ENCODE measurements at places on chromosomes 4 and X.

GRCh38 chrX:11151799-11152559, 40.8 kb downstream of the HCCS start:
- no peak for DNase-seq

DNA sequence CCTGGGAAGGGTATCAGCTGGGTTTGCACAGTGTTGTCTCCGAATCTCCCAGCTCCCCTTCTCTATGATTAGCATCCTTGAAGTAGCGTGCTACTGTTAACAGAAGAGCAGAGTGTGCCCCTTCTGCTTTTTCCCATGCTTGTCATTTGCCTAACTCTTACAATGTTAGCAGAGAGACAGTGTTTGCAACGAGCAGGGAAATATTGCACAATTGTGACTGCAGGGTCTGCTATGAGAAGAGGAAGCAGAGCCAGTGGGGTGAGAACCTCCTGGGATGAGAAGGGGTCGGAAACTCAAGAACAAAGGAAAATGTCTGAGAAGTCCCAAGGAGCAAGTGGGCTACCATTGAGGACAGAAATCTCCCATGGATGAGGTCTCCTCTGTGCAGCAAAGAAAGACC, 7.8 kb upstream of the CHRNA9 start:
- no peak for DNase-seq

DNA sequence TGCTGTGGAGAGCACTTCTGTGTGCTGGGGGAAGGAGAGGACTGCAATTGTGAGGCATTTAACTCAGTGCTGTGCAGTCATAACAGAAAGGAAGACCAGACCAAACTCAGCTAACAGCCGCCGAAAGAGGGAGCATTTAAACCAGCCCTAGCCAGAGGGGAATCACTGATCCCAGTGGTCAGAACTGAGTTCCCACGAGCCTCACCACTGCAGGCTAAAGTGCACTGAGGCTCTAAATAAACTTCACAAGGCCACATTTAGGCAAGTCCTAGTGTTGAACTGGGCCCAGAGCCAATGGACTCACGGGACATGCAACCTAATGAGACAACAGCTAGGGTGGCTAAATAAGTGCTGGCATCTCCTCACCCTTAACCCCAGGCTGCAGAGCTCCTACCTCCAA, 20.4 kb downstream of the IQCM start:
- no peak for DNase-seq

DNA sequence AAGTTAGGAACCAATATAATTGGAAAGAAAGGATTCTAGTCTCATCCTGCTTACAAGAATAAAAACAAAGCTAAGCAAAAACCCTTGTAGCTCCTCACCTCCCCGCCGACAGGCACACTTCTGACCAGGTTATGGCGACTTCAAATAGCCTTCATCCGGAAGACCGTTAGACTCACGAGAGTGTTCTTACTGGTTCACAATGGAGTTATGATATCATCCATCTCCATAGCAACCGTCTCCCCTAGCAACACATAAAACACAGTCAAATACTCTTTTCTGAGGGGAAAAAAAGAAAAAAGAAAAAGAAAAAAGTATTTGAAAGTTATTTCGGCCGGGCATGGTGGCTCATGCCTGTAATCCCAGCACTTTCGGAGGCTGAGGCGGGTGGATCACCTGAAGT, at the start of gene IL13RA2:
IL13RA2 (minus strand) TSS at position 162 of the 400 bp plus-strand sequence. CDS start 347 bp downstream, outside the sequence.
- no peak for DNase-seq

DNA sequence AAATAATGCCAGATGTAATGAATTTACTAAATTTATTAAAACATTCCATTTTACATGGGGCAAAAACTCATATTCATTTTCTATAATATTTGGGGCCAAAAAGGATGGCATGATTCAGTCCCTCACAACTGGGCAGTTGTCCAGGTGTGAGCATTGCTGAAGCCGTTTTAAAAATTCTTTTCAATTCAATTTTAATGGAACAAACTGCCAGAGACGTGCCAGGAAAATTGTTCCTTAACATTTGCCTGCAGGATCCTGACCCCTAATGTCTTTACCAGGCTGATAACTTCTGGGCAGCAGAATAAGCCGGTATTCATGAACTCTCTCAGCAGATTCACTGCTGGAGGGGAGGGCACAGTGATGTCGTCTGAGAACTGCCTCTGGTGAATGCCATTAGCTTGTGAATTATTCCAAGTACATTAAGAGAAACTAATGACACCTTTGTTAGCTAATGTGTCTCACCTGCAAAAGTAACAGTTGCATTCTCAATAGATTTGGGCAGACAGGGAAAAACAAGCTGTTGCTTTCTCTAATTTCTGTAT, 1445.1 kb upstream of the TENM3 start:
- no peak for DNase-seq

DNA sequence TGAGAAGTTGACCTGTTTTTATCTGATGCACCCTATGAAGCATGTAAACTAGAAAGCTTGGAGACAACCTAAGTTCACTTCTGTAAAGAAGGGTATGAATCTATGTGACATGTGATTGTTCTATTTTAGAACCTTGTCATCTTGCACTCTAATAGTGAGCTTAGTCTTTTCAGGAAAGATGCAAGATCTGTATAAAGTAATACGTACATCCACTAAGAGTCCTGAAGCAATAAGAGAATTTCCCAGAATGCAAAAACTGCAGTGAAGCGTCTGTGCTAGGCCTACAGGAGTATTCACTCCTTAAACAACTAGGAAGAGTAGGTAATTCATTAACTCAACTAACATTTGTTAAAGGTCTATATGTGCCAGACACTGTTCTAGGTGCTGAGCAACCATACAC, 23.3 kb upstream of the NDP start:
- DNase-seq, result no peak

DNA sequence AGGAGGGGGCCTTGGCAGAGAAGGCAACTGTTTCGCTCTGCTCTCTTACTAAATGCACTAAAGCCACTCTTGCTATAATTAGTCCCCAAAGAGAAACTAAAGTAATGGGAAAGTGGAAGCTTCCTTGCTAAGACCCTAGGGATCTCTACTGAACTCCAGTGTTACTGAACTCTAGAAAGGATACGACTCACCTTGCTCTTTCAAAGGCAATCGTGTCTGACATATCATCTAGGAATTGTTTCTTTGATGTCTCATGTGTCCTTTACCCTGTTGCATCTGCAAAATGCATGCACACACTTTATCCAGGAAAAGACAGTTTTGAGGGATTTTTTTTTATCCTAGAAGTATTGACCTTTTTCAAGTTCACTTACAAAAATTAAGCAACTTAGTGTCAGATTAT, 148.1 kb upstream of the FAM9B start:
- DNase-seq, result no peak

DNA sequence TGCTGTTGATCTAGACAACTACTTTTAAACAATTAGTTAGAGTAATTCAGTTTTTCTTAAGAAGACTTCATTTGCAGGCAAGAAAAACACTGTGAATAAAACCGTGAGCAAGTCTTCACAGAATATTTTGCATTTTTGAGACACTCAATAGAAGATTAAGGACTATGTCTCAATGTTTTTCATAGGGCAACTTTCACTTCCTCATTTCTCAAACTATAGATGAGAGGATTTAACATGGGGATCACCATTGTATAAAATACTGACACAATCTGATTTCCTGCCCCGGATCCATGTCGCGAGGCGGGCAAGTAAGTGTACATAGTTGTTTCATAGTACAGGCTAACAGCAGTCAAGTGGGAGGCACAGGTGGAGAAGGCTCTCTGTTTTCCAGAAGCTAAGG, 108.8 kb upstream of the IGSF1 start:
- DNase-seq, result no peak

GRCh38 chrX:49838374-49838773, 9.3 kb downstream of the PAGE4 start:
- DNase-seq, result peak; percentile 6

DNA sequence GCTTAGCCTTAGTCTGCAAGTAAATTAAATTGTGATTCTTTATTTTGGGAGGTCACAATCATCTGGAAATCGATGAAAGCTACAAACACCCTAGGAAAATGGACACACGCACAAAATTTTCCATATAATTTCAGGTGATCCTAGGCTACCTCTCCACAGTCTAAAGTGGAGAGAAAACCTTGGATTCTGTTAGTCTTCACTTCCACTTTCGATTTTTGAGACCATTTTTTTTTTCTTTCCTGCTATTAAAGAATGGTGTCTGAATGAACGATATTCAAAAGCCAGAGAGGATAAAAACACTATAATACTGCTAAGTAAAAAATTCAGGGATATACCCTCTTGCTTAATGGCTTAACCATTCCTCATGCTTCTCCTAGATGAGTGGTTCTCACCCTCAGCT, 1.7 kb downstream of the FBXL5 start:
- DNase-seq, result no peak

DNA sequence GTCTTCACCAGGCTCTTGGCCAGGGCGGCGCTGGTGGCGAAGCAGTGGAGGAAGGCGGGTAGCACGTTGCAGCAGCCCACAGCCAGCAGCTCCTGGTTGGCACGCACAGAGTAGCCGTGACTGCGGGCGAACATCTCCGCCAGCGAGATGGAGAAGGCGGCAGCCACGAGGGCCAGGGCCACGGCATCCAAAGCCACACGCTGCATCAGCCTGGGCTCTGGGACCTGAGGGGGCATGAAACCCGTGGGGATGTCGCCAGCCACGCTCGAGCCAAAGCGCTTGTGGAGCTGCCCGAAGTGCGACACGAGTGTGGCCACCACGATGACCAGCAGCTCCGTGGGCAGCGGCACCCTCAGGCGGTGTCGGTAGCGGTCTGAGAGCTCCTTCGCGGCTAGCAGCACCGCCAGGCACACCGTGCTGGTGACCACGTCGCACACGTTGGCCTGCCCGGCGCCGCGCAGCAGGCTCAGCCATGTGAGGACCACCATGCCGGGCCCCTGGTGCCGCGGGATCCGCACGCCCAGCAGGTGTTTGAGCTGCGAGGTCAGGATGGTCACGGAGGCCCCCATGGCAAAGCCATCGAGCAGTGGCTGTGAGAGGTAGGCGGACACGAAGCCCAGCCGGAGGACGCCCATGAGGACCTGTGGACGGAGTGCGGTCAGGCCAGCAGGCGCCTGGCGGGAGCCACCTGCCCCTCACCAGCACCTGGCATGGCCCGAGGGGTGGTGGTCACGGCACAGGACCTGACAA, 3.1 kb downstream of the IDUA start:
- no peak for DNase-seq

- DNase-seq, result peak; percentile 9
Measured at GRCh38 chr4:21765810-21766407, 182.7 kb downstream of the KCNIP4 start.

GRCh38 chr4:138398322-138398721, 156.2 kb upstream of the SLC7A11 start:
- no peak for DNase-seq

GRCh38 chrX:40132751-40133150, 35.0 kb upstream of the BCOR start:
- no peak for DNase-seq

- peak; percentile 30 for DNase-seq
Measured at GRCh38 chrX:134718966-134719317, 60.7 kb upstream of the PLAC1 start.

DNA sequence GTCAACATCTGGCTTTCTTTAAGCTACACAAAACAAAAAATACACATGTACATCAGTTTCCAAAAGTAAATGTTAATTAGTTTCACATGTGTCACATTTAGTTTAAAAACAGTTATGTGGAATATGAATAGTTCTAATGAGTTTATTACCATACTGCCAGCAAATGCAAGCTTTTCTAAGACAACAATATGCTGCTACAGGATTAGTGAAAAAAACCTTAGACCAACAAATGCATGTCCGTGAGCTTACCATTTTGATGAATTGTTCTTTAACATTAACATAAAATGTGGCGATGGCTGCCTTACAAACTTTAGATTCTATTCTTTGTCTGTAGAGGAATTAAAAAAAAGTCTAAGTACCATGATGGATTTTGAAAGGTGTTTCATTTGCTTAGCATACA, 31.8 kb downstream of the CENPU start:
- no peak for DNase-seq

DNA sequence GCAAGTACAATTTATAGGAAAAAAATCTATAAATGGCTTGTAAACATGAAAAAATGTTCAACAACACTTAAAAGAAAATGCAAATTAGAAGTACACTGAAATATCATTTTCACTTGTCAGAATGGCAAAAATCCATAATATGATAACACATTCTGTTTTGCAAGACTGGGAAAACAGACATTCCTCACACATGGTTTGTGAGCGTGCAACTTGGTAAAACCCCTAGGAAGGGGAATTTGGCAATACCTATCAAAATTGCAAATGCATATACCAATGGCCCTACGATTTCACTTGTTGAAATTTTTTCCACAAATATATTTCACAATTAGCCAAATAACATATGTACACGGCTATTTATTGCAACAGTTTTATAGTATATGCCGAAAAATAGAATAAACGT, 31.4 kb downstream of the TBC1D9 start:
- no peak for DNase-seq

GRCh38 chrX:3124031-3124430, 82.8 kb downstream of the ARSF start:
- DNase-seq, result no peak

- DNase-seq, result peak; percentile 32
Measured at GRCh38 chr4:83536362-83537272, 709 bp downstream of the GPAT3 start.

DNA sequence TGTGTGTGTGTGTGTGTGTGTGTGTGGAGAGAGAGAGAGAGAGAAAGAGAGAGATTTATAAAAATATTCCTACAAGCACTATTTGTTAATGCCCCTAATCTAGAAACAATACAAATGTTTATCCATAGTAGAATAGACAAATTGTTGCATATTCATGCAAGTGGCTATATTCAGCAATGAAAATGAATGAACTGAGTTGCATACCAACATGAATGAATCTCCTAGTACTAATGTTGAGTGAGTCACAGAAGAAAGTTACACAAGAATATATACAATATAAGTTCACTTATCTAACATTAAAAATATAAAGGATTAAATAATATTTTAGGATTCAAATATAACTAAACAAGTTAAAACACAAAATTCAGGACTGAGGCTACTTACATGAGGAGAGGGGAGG, 456.8 kb upstream of the AMOT start:
- DNase-seq, result no peak

GRCh38 chr4:168651374-168651773, 154.5 kb downstream of the PALLD start:
- DNase-seq, result no peak

GRCh38 chrX:119775517-119776238, 15.8 kb downstream of the RPL39 start:
- no peak for DNase-seq

DNA sequence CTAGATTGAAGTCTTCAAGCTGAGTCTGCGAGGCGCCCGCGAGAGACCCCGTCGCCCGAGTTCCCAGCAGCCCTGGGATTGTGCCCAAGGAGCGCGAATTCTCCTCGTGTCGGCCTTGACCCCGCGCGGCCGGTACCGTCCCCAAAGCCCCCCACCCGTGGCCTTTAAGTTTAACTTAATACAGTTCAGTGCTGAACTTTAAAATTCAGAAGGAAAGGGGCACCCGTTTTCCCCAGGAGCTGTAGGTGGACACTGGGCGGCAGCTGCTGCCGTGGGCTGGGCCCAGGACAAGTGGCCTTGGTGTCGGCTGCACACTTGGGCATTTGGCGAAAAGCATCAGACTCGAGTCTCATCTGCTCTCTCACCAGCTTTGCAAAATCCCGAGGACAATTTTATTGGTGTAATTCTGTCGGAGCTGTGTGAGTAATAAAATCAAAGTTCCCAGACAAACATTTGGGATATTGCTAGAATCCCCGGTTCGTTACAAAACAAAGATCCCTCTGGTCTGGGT, 634 bp downstream of the CWH43 start:
- no peak for DNase-seq
